ENCODE measurements at places on chromosomes 6 and 20.

- DNase-seq = no peak
These were observed 219.0 kb downstream of the PREX1 start for GRCh38 chr20:48608756-48609155.

- no peak for DNase-seq
These were observed 446.0 kb downstream of the QKI start for GRCh38 chr6:163860287-163861081.

DNA sequence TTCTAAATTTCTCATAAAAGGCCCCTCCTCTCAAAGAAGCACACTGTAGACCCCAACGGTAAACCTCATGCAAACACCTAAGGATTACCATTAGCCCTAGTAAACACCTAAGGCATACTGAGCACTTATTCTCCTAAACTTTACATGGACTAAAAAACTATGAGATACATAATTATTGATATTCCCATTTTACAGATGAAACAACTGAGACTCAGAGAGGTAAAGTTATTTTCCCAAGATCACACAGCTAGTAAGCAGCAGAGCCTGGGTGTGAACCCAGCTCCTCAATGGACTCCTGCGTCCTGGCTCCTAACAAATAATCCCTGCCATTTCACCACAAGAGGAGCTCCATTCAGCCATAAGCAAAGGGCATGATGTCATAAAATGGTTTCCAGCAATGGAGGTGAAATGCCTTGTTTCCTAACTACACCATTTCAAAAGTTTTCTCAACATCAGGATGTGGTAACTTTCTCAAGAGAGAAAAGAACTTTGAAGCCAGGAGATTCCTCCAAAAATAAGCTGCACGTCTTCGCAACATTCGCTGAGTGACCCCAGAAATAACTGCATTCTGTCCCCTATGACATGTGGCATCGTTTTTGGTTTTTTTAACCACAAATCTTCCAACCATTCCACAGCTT, 4.1 kb downstream of the ATP9A start:
- DNase-seq = no peak

DNA sequence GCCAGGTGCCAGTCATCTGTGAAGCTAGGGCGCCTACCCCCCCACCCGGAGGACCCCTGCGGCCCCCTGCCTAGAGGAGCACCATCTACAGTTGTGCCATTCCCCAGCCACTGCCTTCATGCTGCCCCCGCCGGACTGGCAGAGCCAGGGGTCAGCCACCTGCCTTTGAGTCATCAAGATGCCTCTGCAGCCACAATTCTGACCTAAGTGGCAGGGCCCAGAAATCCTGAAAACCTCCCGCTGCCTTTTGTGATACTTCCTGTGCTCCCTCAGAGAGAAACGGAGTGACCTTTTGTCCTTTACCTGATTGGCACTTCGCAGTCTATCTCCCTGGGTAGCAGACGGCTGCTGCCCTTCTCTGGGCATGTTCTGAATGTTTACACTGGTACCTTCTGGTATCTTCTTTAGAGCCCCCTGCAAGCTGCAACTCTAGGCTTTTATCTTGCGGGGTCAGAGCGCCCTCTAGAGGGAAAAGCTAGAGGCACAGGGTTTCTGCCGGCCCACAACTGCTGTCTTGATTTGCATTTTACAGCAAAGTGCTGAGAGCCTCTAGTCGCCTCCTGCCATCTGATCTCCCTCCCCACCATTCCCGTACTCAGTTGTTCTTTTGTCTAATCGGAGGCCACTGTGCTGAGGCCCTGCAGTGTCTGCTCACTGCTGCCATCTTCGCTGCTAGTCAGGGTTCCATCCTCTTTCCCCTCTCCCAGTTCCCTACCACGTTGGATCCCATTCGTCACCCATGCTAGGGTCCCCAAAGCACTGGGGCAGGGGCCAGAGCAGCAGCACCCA, 26.9 kb downstream of the SPATA2 start:
- peak; percentile 46 for DNase-seq

DNA sequence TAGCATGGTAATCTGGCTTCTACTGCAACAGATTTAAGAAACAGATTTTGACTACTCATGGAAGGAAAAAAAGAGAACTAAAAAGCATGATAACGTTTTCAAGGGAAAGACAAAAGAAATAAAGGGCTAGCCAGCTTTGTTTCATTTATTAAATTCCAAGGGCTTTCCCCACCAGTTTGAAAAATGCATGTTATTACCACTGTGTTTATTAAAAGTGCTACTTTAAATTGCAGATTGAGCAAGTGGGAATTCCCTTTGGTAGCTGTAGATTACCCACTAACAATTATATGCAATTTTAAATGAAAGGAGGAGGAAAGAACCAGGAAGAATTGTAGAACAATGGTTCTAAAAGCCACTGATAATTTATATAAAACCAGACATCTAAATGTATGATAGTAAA, 40.6 kb upstream of the NHSL1 start:
- DNase-seq = no peak

DNA sequence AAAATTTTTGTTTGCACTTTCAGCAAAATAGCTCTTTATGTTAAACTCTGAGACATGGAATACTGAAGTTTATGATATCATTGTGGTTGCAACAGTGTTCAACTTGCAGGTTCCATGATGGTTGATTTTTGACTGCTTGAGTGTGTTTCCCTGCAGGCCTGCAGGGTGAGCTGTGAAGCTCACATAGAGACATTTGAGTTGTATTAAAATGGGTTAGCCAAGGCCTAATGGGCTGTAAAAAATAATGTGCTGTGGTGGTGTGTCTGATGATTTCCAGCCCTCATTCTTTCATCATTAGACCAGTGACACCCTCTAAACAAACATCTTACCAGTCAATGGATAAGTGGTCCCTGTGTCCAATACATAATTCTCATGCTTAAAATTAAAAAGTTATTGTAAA, 321.4 kb downstream of the FARS2 start:
- no peak for DNase-seq

DNA sequence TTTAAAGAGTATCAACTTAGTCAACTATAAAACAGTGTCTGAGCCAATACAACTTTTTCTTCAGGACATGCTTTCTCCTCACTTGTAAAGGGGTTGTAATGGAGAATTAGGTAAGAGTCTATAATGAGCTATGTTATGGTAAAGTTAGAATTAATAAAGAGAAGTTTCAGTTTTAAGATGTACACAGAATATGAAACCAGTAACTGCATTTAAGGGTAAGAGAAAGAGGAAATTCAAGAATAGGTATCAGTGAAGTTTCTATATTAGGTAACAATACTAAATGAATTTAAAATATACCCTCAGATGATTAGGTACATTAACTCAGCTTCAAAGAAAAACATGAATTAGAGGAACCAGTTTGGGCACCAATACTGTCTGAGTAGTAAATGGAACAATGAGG, 1444.3 kb upstream of the ADGRB3 start:
- no peak for DNase-seq

DNA sequence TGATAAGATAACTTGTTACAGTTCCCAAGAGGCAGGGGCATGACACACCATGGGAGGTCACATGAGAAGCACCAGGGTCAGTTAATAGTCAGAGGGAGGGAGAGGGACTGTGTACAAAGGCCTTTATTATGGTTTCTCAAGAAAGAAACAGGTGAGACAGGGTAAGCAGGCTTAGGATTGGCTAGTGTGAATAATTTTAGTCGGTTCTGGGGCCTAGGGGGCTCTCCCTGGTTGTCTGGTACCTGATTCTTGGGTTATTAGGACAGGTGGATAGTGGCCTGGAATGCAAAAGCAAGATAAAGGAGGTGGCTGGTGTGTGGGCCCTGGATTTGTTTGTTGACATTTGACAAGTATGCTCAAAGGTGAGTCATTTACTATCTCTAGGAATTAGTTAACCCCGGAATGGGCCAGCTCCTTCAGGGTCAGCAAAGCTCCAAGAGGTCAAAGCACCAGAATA, 49.4 kb upstream of the MCUR1 start:
- no peak for DNase-seq

- DNase-seq = no peak
These were observed 720.9 kb downstream of the GRIK2 start for GRCh38 chr6:102114402-102114801.

- no peak for DNase-seq
These were observed 203.2 kb downstream of the RPS12 start for GRCh38 chr6:133017581-133017980.

GRCh38 chr6:29797135-29797534, 30.5 kb upstream of the HLA-G start:
- DNase-seq = no peak

DNA sequence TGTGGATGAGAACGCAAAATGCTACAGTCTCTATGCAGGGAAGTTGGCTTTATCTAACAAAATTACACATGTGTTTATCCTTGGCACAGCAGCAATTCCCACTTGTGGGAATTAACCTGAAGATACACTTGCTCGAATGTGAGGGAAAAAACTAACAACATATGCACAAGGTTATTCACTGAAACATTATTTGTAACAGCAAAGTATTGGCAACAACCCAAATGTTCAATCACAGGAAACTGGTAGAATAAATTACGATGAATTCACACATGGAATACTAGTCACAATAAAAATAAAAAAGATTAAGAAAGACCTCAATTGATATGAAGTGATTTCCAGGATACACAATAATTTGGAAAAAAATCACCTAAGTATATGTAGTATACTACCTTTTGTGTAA, 68.1 kb upstream of the OGFRL1 start:
- DNase-seq = no peak

DNA sequence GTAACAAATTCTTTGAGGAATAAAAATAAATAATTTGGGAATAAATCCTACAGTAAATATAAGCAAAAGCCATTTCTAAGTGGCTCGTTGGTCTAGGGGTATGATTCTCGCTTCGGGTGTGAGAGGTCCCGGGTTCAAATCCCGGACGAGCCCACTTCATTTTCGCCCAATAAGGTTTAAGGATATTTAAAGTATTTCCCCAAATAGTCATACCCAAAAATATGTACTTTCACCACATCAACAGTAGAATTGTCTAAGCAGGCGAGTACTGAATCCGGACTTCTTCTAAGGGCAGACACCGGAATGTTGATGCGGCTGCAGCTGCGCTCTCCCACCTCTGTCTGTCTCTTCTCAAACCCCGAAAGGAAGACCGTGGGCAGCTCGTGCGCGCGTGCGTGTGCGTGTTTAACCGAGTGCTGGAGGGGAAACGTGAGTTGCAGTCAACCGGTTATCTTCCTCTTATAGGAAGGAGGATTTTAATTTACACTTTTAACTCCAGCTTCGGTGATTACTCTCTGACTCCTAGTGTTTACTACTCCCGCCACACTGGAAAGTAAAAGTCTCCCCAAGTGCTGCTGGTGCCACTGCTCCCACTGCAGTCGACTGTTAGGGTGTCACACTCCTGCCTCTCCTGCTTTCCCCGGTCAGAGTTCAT, 155.7 kb upstream of the PRSS16 start:
- no peak for DNase-seq

GRCh38 chr6:13528232-13528631, 40.8 kb upstream of the GFOD1 start:
- DNase-seq = no peak

DNA sequence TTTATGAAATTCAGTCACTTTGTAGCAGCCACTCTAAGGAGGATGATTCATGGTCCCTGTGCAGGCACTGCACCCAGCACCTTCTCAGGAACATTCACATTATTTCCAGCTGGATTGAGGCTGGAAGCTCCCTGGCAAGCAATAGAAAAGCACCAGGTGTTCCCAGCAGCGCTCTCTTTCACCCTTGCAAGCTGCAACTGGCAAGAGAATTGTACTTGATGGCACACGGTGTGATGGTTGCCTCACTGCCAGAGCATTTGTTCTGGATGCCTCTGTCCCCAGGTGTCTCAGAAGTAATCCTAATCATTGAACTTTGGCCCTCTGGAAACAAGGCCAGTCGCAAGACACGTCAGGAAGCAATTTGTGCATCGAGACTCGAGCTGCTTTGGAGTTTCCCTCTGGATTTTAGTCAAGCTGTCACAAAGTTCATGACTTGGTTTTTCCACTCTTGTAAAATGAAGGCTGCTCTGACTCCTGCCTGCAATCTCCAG, 24.9 kb upstream of the PHACTR2 start:
- no peak for DNase-seq

GRCh38 chr6:167349631-167350274, 24.9 kb downstream of the TTLL2 start:
- DNase-seq = no peak

- DNase-seq = no peak
These were observed 197.3 kb downstream of the PREX1 start for GRCh38 chr20:48630342-48631075.

- DNase-seq = no peak
These were observed 22.6 kb downstream of the MAS1 start for GRCh38 chr6:159913375-159913774.

GRCh38 chr20:19482726-19483125, 270.3 kb downstream of the SLC24A3 start:
- no peak for DNase-seq

DNA sequence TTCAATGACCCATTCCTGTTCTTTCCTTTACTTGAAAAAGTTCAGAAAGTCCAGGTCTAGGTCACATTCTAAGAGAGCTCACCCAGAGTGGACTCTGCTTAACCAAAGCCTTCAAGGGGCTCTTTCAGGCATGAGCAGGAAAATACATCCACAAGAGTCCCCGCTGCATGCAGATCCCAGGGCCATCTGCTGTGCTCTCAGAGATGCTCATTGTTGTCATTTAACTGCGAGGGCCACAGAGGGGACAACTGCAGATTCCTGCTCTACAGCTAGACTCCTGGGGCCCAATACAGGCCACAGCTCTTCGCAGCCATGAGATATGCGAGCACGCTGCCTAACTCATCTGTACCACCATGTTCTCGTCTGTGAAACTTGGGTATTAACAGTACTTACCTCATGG, 295.6 kb upstream of the QKI start:
- no peak for DNase-seq

DNA sequence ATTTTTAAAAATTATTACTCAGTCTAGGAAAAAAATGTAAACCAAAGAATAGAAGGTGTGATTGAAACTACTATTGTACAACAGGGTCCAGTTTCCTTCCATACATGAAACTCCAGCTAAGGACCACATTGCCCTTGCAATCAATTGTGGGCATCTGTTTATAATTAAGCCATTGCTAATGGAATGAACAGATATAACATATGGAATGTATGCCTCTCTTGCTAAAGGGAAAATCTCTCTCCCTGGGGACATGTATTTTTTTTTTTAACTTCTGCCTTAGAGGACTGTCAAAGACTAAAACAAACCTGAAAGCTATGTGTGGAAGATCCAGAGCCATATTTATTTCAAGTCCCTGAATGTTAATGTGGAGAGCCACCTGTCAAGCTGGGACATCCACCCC, 336.8 kb upstream of the MANEA start:
- no peak for DNase-seq

DNA sequence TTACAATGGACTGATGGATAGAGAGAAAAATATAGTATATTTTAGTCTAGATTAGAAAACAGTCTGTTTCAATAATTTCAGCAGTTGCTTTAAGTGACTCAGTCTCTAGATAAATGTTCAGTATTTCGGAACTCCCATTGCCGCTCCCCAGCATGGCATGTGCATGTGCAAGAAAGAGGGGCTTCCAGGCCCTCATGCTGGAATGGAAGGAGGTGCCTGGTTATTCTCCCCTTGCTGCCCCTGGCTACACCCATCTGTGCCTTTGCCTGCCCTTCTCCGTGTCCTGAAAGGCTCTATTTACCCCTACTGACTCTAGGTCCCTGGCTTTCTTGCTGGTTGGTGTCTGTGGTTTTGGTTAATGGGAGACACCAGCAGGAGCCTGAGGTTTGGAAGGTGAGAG, 115.7 kb upstream of the IFNGR1 start:
- no peak for DNase-seq

All from CD4-positive, alpha-beta T cell treated with Interleukin-4 for 4 hours (primary cell).